ENCODE measurements at places on chromosomes 7 and 10.

DNA sequence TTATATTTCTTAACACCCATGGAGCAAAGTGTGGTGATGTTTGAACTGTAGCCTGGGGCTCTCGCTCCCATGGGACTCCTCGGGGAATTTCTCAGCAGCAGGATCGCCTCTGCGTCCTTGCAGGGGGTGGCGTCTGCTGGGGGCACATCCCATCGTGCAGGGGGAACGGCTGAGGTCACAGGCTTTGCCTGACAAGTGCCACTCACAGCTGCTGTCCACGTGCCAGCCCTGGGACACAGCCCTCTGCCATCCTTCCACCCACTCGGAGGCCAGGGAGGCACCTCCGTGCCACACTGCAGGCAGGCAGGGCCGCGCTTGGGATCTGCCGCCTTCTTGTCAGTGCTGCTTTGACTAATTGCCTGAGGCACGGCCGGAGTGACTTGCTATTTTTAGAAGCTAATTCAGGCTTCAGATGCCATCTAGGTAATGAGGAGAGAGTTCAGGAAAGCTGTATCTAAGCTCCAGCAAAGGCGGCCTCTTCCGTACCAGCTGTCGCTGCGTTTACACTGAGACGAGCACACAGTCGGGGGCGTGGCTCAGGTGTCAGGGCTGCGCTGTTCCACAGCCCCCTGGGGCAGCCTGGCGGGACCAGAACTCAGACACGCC lies 45.7 kb downstream of the PITRM1 start:
- no peak for DNase-seq

- DNase-seq = peak; percentile 14
Observed at GRCh38 chr7:147432079-147432478, 1158.5 kb upstream of the C7orf33 start.

DNA sequence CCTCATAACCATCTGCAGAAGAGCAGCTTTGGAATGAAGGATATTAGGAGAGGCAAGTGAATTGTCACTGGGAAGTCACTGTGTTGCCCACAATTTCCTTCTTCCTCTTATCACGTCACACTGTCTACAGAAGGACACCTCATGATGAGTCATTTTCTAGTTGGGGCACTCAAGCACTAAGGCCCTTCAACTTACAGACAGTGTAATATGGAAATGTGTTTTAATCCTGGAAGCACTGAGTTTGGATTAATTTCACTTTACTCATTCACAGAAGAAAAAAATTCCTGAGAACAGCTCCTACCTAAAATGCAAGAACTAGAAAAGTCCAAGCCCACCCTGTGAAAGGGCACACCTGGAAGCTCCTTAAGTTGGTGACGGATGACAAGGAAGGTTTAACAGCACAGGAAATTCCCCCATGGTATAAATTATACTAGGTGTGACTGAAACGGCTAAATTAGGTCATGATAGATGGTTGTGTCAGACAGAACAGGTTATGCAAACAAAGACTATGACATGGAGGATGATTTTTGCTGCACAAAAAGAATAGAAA lies 56.6 kb downstream of the PARD3 start:
- peak; percentile 79 for DNase-seq

DNA sequence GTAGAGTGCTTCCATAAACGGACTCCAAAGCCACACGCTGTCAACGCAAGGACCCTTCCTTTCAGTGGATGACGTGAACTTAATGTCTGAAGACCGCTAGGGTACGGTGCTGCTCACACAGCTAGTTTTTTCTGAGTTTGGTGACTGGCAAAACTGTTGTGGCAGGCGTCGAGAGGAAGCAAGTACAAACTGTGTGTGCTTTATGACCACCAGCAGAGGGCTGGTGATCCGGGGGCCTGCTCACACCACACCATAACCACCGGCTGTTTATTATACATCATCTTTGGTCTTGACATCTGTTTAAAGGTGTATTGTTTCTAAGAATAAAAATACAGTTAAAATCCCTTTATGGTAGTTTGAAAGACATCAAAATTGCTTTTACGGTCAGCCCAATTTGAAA lies 37.1 kb upstream of the ATP6V0A4 start:
- DNase-seq = no peak

DNA sequence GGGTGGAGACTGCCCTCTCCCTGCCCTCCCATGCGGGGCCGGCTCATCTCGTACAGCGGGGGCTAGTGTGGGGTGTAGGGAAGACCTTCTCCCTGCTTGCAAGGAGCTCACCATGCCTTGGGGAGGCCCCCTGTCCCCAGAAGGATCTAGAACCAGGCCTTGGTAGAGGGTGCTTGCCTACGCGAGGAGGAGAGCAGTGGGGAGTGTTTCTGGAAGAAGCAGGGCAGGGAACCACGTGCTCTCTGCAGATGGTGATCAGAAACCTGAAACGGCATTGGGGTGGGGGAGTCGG lies 2.7 kb downstream of the MAFK start:
- no peak for DNase-seq

- DNase-seq = peak; percentile 58
Observed at GRCh38 chr7:156192921-156193320, 380.7 kb upstream of the SHH start.
